ENCODE measurements at places on chromosomes 1 and 21.

DNA sequence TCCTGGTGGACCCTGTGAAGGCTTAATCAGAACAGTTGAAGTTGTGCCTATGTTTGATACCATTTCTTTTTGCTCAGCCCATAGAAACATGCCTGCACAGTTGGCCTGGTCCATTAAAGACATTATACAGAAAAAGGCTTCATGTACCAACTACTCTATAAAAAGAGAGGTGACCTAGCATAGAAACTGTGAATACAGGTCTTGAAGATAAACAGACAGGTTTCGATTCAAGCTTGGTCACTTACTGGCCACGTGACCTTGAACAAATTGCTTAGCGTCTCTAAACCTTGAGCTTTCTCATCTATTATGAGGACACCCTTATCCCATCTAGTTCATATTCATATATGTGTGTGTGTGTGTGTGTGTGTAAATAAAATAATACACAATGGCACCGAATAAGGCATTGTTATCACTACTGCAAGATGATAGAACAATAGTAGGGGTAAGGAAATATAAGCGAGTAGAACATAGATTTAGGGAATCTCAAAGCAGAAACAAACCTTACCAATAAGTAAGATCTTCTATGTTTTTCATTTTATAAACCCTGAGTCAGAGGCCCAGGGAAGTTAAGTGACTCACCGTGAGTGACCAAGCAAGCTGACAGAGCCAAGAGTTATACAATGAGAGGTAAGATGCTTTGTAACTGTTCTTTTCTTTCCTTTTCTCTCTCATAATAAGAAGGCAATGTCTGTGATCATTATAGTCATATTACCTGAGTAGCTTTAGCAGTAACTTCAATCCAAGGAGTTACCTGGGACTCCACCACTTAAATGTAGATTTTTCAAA, 476.8 kb upstream of the DEPDC1 start:
- DNase-seq: no peak

GRCh38 chr1:9815150-9815549, 8.6 kb downstream of the CLSTN1 start:
- DNase-seq: no peak

DNA sequence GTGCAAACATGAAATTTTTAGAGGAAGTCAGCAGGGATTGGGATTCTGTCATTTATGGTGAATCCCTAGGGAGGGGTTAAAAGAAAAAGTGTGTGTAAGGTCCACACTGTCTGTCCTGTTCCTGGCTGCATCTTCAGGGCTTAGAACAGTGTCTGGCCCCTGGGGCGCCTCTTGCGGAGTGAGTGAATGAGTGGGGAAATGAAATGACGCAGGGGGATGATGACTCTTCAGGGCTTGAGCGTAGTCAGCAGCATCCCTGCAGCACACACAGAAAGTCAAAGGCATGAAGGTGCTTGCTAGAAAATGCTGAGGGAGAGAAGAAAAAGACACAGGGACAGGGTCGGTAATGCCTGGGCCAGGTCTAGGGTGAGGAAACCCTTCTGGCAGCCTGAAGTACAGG, 57.8 kb downstream of the PGBD5 start:
- no peak for DNase-seq

DNA sequence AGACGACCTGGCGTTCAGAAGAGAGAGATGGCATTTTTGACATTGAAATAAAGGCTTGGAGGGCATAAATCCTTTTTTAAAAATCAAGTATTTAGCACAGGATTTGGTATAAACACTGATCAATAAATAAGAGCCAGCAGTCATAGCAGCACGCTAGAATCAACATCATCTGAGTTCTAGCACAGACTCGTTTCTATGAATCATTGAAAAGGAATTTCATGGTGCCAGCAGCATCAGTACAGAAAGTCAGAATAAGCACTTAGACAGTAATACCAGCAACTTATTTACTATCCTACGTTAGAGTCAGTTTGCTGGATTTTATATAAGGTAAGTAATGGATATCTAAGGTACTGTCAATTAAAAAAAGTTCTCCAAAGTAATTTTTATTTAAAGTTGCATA, 119.3 kb downstream of the HLCS start:
- no peak for DNase-seq

- DNase-seq: no peak
These were observed 466 bp downstream of the KRTAP11-1 start for GRCh38 chr21:30880914-30881313.

DNA sequence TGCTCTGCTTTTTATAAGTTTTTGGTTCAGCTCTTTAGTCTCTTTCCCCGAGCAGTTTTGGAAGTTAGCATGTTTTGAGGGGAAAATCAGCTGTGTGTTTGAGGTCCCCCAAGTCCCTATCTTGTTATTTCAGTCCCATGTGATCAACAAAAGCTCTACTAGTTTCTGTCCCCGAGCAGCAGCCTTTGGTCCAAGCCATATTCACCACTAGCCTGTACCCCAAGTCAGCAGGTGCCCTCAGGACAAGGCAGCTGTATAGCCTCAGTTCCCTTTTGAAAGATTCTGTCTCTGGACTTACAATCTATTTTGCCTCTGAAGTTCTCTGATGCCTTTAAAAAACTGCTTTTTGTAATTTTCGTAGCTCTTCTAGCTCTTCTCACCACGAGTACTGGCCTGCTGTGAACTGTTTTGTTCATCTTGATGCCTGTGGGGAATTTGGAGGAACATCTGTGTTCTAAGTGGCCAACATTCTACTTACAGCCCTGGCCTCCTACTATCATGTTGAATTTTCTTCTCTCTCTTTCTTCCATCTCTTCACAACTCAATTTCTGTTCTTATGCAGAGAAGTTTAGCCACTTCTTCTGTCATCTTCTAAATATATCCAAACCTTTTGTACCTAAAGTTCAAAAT, 16.7 kb downstream of the UAP1 start:
- DNase-seq: no peak
